ENCODE measurements at places on chromosomes 12 and 14. TPM values are rescaled to one million over a fixed set of nuclear protein-coding genes. Genes with fewer than 3 reads are reported as not detected.

DNA sequence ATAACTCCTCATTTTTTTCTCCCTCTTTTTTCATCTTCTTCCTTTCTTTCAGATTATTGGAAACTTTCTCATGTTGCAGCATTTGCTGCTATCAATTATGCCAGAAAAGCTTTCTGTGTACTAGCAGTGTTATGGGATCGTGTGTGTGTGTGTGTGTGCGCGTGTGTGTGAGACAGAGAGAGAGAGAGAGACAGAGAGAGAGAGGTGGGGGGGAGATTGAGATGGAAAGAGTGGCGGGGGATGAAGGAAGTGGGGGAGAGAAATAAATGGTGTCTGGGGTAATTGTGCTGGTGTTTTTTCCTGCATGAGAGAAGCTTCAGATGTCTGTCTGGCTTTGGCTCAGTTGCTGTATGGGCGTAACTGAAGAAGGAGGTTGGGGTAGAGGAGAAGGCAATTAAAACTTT is 268.9 kb downstream of the RAD51B start:
- no peak for DNase-seq

- no peak for DNase-seq
These were observed 306.1 kb downstream of the KCNC2 start for GRCh38 chr12:74903522-74903921.

- DNase-seq = peak; percentile 38
These were observed 45.8 kb upstream of the TMED10 start for GRCh38 chr14:75222208-75222701.

DNA sequence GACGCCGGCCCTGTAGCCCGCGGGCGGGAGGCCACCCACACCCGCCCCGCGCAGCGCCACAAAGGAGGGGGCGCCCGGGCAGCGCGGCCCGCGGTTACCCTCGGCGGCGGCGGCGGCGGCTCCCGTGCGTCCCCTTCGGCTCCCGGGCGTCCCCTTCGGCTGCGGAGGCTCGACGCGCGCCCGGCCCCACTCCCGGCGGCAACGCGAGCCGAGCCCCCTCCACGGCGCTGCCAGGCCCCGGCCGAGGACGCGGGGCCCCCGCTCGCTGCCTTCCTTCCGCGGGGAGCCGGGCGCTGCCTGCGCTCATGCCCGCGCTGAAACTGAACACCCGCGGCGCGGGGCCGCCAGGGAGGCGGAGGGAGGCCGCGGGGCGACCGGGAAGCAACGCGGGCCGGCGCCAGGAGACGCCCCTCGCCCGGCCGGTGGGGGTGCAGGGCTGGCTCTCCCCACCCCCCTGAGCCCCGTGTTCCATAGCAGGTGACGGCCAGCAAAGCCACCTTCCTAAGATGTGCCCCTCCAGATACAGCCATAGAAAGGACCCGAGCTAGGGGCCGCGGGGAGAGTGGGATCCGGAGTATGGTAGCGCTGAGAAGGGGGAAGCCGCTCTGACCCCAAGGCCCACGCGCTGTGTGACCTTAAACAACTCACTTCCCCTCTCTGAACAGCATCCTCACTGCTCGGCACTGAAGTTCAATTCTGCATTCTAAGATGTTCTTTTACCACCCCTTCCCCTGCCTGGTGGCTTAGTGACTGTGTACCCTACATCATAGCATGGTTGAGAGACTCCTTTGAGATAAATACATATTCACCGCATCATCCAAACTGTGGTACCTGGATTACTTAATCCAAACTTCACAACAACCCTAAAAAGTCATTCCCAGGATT is 42.8 kb downstream of the KDM2B start:
- peak; percentile 33 for DNase-seq

GRCh38 chr14:56918849-56919574 is 108.7 kb upstream of the OTX2 start:
- no peak for DNase-seq

DNA sequence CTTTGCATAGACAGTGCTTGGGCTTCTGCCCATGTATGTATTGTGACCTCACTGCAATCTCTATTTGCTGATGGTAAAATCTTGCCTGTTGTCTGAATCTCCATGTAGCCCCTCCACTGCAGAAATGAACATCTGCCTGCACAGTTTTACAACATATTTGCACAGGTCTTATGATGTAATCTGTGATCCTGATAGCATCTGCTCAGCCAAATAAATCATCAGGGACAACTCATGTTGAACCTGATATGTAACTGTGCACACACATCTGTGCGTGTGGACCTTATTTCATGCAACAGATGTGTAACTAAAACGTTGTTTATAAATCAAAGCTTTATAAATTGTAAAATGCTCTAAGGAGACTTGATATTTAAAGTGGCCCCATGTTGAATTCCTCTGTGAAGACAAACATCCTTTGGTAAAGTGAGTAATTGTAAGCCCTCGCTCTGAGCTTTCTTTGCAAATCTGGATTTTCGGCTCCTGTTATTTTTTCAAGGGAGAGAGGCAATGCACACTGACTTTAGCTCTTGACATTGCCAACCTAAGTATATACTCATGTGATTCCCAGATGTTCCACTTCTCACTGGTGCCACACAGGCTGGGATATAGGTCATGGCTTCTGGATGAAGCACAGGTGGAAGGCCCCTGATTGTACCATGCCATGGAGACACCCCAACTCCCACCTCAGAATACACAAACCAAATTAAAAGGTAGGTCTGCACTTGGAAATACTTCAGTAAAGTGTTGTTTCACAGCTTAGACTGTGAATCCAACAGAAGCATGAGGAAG is 371.3 kb downstream of the GRIN2B start:
- no peak for DNase-seq

DNA sequence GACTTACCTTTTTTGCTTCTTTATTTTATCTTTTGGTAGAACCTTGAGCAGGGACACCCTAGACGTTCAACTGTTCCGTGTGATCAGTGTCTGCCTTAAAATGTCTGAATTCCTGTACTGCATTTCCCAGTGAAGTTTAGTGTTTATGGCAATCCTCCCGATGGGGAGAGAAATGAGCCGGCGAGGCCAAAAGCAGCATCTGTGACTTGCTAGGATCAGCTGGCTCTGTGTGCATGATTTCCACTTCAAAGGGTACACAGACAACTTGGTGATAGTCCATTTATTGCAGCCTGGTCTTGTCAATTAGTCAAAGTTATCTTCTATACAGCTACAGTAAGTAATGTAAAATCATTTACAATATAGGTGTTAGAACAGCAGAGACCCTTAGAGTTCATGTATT is 768.5 kb downstream of the DIO2 start:
- DNase-seq = peak; percentile 20

The MIS18BP1 gene
- 55.2 TPM for total RNA-seq

The SIX1 gene
- total RNA-seq = 0.73 TPM

The IKBIP gene
- total RNA-seq = 3.0 TPM

The OTX2 gene
- not detected for total RNA-seq

The RNASE7 gene
- total RNA-seq = not detected

The SGPP1 gene
- 35.6 TPM for total RNA-seq

The G2E3 gene
- total RNA-seq = 5.5 TPM
